Stimulated activated CD4-positive, alpha-beta T cell treated with anti-CD3 and anti-CD28 coated beads, Interleukin-4, amount 100 ng/mL, for 24 hours (primary cell): ENCODE measurements at places on chromosomes 11 and 22.

DNA sequence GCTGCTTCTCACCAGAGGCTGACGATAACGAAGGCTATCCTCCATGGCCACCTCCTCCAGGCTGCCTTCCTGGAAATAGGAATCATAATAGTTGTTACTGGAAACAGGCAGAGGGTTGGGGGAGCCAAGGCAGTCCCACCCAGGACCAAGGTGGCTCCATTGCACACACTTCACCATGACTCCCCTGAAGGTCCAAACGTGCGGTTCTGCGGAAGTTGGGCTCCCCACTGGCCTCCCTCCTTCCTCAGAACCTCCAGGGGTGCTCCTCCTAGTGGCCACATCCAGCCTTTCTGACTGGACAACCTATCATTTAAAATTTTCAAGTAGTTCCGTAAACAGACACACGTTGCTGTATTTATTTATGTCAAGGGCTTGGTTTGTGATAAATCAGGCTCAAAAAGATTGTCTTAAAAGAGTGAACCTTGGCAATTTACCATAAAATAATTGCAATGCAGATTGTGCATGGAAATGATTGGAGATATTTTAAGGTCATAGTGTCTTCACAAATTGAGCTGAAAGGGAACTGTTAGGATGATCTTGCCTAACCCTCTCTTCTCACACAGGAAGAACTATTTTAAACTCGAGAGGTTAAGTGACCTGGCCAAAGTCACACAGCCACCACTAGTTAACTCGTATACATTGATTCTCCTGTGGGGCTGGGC, 1.4 kb upstream of the TCN2 start:
- peak; percentile 40 for DNase-seq

- DNase-seq: no peak
Measured at GRCh38 chr11:68649851-68650555, 34.3 kb upstream of the GAL start.

DNA sequence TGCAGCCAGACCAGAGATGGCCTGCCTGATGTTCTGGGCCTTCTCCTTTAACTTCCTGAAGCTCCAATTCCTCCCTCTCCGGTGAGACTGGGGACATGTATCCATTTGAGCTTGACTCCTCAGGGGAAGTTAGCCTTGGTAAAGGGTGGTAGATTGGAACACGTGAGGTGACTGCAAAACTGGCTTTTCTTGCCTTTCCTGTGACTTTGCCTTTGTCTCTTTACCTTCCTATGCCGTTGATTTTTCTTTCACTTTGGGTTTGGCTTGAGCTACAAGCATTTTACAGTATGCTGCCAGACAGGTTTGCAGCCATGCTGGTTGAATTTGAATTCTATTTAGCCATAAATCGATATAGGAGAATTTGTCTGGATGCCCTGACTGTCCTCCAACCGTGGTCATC, 16.8 kb upstream of the GLYATL1 start:
- no peak for DNase-seq

DNA sequence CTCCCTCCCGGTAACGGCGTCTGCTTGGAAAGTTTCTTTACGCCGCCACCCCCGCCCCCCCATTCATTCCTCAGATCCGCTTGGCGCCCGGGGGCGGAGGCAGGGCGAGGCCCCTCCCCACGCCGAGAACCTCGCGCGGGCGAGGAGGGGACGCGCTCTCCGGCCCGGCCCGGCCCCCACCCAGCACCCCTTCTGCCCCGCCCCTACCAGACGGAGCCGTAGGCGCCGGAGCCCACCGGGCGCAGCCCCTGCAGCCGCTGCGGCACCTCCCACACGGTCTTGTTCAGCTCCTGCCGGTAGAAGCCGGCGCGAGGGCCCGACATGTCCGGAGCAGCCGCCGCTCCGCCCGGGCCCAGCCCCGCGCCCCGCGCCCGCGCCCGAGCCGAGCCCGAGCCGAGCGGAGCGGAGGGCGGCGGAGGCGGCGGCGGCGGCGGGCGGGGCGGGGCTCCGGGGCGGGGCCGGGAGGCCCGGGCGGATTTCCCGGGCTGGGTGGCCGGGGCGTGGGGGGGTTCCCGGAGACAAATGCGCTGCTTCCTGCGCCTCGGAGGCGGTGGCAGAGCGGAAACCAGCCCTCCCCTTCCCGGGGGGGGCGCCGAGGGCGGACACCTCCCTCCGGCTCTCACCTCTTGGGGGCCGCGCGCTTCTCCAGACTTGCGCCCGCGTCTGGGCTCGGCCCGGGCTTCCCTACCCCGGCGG, at the start of gene MAPK11:
MAPK11 (minus strand) TSS at position 411 of the 696 bp plus-strand sequence; CDS start at position 323, 88 bp downstream.
- peak; percentile 68 for DNase-seq

- DNase-seq: no peak
Measured at GRCh38 chr11:131378931-131379330, 8.5 kb downstream of the NTM start.

DNA sequence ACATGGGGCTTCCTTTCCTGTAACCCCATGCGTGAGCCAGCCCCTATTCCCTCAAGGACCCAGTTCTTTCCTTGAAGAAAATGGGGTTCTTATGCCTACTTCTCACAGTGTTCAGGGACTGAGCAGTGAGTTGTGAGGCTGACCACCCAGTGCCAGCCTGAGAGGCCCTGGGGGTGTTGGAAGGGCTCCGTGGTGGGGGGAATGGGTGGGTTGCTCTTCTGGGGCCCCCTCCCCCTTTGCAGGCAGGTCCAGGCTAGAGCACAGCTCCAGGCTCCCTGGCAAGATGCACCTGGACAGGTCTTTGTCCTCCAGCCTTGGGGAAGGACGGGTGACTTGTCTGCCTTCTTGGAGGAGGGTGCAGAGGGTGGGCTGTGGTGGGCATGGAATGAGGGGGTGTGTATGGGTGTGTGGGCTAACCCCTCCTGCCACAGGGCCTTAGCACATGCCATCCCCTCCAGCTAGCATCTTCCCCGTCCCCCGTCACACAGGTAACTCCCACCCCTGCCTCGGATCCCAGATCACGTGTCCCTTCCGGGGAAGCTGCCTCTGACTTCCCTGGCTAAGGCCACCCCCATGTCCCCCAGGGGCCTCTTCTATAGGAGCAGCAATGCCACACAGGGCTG, 64.6 kb downstream of the MYEOV start:
- peak; percentile 2 for DNase-seq
